ENCODE measurements at places on chromosomes 6 and 20.
A peak's percentile ranks its signal among the peaks of the same experiment; 100 is the strongest.

- DNase-seq = no peak
Measured at GRCh38 chr6:48736501-48737206, 625.7 kb upstream of the PTCHD4 start.

GRCh38 chr6:149965194-149966020 is 1.7 kb downstream of the ULBP1 start:
- DNase-seq = peak; percentile 65

- peak; percentile 23 for DNase-seq
Measured at GRCh38 chr6:169215201-169215681, 38.4 kb downstream of the THBS2 start.

DNA sequence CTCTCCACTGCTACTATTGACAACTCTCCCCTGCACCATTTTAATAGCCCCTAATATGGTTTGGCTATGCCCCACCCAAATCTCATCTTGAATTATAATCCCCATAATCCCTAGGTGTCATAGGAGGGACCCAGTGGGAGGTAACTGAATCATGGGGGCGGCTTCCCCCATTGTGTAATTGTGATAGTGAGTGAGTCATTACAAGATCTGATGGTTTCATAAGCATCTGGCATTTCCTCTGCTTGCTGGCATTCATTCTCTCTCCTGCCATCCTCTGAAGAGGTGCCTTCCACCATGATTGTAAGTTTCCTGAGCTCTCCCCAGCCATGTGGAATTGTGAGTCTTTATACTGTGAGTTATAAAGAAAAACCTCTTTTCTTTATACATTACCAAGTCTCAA is 74.1 kb upstream of the TCF21 start:
- no peak for DNase-seq

DNA sequence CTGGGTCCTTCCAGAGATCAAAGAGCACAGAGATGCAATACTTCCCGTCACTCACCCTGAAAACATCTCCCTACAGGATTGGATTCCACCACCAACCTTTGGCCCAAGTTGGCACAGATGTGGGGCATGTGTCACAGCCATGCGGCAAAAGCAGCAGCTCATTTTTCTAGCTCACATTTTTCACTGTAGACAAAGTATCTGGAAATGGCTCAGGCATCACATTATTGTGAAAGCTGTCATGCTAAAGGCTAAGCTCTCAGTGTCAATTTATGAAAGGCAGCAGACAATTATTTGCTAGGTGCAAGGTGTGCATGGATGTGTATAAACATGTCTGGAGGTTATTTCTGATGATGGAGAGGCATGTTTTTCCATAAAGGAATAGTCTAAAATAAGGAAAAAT is 248.8 kb upstream of the PRND start:
- no peak for DNase-seq

DNA sequence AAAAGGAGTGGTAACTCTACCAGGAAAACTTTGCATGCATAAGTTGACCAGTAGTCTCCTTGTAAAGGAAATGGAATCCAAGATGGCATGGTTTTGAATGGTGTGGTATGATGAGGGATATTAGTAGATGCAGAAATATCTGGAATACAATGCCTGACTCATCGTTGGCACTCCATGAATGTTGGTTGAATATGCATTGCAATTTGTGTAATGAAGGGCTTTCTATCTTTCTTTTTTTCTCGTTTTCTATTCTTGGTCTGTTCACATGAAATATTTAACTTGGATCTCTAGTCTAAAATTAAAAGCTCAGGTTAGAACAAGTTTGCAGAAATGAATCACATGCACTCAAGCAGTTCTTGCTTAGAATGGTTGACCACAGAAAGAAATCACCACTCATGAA is 277.3 kb upstream of the PRND start:
- DNase-seq = no peak

GRCh38 chr20:57847104-57847503 is 137.3 kb upstream of the PMEPA1 start:
- DNase-seq = no peak

- DNase-seq = no peak
Measured at GRCh38 chr20:55253781-55254180, 751.5 kb downstream of the CBLN4 start.

GRCh38 chr6:105739764-105740163 is 336.9 kb upstream of the PREP start:
- DNase-seq = no peak

GRCh38 chr20:56752274-56752673 is 123.2 kb downstream of the TFAP2C start:
- no peak for DNase-seq

GRCh38 chr20:16005915-16006493 is 567.2 kb downstream of the KIF16B start:
- DNase-seq = no peak

- no peak for DNase-seq
Measured at GRCh38 chr6:80607811-80608391, 501.4 kb downstream of the BCKDHB start.

DNA sequence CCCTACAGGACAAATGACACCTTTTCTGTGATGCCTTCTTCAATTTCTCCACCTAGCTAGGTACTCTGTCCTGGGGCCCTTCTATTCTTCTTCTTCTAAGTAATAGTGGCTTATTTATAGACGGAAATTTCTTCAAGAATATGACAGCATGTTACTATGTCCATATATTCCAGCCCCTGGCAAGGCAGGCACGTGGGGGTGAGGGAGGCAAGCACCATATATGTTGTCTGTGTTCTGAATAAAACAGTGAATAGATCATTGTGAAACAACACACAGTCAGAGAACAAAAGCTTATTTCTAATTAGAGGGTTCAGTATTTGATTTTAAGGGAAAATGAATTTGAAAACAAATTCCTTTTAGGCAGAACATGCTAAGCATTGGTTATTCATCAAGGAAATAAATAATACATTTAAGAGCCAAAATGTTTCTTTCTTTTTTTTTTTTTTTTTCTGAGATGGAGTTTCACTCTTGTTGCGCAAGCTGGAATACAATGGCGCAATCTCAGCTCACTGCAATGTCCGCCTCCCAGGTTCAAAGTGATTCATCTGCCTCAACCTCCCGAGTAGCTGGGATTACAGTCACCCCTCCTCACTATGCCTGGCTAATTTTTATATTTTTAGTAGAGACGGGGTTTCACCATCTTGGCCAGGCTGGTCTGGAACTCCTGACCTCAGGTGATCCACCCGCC is 6.2 kb downstream of the HEBP2 start:
- DNase-seq = no peak

DNA sequence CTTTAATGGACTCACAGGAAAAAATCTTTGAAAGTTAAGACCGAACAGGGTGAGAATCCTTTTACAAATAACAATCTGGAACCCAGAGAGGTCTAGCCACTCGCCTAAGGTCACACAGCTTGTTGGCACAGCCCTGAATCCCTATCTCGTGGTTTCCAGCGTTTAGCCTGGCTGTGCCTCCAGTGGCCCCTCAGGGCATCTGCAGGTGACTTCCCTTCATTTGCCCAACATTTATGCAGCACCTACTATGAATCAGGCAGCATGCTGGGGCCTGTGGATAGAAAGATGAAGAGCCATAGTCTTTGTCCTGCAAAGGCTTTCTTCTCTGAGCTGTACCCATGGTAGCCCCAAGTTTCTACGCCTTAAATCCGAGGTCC is 2.6 kb upstream of the NR2E1 start:
- DNase-seq = no peak

DNA sequence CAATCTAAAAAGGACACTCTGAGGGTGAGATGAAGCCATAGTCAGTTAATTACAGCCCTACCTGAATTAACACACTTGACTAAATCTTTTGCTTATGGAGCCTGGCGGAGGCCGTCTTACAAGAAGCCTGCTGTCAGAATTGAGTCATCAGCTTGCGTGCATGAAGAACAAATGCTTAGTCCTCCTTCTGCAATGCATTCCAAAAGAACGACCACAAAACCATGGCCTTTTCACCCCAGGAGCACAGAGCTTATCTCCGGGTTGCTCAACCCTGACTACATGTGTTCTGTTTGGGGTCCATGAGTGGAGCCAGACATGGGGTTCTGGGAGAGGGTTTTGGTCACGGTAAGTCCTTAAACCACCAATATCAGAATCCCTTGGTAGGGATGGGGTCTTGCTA is 318.1 kb downstream of the CLIC5 start:
- no peak for DNase-seq

DNA sequence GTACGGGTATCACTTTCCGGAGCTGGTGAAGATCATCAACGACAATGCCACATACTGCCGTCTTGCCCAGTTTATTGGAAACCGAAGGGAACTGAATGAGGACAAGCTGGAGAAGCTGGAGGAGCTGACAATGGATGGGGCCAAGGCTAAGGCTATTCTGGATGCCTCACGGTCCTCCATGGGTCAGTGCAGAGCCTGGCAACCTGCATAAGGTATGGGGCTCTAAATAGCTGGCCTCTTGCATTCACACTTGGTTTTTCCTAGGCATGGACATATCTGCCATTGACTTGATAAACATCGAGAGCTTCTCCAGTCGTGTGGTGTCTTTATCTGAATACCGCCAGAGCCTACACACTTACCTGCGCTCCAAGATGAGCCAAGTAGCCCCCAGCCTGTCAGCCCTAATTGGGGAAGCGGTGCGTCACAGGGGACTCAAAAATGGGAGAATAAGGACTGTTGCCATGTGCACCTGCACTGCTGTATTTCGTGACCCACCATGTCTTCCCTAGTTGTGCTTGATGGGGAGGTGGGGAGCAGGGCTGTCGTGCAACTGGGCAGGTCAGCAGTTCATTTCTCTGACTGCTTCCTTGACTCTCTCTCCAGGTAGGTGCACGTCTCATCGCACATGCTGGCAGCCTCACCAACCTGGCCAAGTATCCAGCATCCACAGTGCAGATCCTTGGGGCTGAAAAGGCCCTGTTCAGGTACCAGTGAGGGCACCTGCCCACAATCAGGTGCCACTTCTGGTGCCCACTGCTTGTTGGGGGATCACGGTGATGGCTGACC is 3.1 kb downstream of the NOP56 start:
- DNase-seq = peak; percentile 53

- peak; percentile 92 for DNase-seq
Measured at GRCh38 chr20:31833130-31833930, 12.1 kb downstream of the FOXS1 start.

DNA sequence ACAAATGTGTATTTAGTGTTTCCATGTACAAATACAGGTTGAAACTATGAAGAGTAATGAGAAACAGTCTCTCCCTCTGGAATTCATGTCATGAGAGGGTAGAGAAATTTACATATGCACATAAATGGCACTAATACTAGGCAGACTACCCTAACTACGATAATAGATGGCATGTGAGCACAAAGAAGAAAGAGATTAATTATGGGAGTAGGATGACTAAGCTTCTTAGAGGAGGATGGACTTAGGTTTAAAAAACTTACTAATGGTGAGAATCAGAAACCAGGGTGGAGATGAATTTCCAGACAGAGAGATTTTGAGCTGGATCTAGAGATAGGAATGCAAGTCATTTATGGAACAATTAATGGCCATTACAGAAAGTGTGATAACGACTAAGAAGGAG is 225.3 kb upstream of the HTR1E start:
- DNase-seq = no peak

DNA sequence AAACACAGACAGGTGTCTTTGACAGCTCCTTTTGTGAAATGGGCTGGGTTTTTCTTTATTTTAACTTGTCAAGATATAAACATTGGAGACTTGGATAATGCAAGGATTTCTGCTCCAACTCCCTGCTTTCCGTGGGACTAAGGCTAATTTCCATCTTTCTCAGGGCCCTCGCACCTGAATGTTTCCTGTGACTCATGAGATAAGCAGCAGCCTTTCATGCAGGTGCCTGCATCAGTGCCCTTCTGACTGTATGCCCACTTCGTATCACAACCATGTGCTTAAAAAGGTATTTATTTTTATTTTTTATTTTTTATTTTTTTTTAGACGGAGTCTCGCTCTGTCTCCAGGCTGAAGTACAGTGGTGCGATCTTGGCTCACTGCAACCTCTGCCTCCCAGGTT is 736.1 kb downstream of the DOK5 start:
- no peak for DNase-seq

DNA sequence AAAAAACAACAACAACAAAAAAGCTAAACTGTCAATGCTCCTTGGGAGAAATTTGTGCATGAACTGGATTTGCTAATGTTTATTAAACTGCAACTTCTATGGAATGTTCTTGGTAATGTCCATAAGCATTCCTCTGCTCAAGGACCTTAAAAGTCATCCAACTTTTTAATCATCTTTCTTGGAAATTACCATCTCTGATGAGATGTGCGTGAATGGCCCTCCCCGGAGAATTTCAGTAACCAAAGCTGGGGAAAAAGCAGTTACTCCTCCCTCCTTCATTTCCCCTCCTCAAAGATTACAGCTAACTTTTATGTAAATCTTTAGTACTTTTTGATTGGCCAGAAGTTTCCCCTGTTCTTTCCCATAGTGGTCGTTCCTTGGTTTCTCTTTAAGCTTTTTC is 5.2 kb downstream of the TBCC start:
- DNase-seq = no peak

GRCh38 chr6:73942592-73943186 is 246.7 kb downstream of the CD109 start:
- DNase-seq = no peak

DNA sequence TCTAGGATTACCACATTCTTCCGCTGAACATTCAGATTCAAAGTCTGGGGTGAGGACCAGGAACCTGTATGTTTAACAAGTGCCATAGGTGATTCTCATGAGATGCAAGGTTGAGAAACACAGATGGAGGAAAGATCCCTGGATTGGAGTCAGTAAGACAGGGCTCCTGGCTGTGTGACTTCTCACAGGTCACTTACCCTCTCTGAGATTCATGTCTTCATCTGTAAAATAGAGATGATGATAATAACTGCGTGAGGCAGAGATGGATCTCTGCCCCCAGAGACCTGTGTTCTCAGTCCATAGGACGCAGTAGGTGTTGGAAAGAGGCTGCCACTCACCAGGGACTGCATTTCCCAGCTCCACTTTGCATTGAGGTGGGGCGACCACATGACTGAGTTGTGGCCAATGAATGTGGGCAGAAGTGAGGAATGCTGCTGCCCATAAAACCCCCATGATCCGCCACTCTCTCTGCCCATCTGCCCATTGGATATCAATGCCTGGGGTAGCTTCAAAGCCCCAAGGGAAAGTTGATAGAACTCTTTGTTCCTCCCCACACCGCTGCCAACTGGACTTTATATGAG is 13.6 kb upstream of the GDAP1L1 start:
- DNase-seq = no peak

DNA sequence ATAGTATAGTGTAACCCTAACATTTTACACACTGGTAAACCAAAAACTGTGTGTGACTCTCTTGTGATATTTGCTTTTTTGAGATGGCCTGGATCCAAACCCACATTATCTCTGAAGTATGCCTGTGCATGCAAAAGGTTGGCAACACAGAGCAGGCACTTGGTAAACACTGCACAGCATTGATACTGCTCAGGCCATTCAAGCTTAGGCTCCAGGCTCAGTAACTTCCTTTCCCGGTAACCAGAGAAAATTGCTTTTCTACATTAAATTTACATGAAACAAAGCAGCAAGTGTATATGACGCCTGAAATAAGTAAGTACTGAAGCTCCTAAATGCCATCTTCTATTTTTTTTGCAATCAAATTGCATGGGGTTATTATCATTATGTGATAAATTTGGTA is 205.7 kb downstream of the EPM2A start:
- DNase-seq = no peak

DNA sequence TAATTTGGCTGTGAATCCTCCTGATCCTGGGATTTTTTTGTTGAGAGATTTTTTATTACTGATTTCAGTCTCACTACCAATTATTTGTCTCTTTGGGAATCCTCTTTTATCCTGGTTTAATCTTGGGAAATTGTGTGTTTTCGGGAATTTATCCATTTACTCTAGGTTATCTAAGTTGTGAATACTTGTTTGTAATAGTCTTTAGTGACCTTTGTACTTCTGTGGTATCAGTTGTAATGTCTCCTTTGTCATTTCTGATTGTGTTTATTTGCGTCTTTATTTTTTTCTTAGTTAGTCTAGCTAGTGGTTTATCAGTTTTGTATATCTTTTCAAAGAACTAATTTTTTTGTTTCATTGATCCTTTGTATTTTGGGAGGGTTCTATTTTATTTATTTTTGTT is 27.3 kb upstream of the ZNF337 start:
- no peak for DNase-seq
